ENCODE measurements at places on chromosomes 4 and X.
A peak's percentile ranks its signal among the peaks of the same experiment; 100 is the strongest.

- DNase-seq = no peak
Observed at GRCh38 chr4:154593868-154594267, 3.3 kb upstream of the FGA start.

GRCh38 chr4:101025755-101026154 is 321.6 kb downstream of the PPP3CA start:
- DNase-seq = no peak

- no peak for DNase-seq
Observed at GRCh38 chr4:77917601-77918000, 55.0 kb downstream of the MRPL1 start.

- DNase-seq = no peak
Observed at GRCh38 chr4:139933104-139933503, 220.9 kb downstream of the MAML3 start.

- DNase-seq = no peak
Observed at GRCh38 chrX:7021991-7022390, 125.5 kb upstream of the STS start.

DNA sequence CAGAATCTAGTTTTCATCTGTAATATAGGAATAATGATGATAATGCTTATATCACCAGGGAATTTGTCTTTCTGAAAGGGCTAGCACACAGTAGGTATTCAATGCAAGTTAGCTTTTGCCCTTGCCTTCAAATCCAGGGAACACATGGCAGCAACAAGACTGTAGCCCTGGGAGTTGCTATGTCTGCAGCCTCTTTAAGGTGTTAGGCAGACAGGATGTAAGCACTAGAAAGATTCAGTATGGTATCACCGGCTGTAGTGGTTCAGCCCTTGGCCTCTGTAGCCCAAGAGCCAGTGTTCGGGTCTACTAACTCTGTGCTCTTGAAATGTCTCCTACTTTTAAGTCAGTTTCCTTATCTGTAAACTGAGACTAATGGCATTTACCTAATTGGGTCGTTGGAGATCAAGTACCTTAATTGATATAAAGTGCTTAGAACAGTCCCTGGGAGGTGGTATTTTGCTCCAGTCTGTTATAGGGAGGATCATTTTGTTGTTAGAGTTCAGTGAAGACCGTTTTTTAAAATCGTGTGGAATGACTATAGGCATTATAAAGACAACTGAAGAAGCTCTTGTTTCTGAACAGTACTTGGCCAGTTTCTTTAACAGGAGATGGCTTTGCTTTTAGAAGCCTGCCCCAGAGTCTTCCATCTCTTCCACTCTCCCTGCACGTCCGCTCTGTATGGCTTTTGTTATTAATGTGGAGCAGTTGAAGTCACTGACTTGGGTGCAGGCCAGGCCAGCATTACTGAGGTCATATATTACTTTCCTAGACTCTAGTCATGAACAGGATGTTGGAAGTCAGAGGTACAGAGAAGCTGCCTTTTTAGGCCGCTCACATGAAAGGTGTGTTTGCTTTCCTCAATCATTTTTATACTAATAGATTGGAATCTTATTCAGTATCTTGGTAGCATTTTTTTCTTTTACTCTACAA is 44.8 kb downstream of the GAB1 start:
- peak; percentile 72 for DNase-seq

DNA sequence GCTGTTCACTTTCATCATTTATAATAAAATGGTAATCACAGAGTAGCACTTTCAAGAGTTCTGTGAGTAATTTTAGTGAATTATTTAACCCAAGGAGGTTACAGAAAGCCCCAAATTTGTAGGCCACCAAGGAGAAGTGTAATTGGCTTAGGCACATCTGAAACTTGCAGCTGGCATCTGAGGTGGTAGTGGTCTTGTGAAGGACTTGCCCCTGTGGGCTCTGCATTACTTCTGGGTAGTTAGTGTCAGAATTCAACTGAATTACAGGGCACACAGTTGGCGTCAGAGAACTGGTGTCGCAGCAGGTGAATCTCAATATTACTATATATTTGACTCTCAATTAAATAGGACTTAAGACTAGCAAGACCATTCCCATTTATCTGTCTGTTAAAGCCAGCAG is 36.9 kb downstream of the GPR174 start:
- no peak for DNase-seq

DNA sequence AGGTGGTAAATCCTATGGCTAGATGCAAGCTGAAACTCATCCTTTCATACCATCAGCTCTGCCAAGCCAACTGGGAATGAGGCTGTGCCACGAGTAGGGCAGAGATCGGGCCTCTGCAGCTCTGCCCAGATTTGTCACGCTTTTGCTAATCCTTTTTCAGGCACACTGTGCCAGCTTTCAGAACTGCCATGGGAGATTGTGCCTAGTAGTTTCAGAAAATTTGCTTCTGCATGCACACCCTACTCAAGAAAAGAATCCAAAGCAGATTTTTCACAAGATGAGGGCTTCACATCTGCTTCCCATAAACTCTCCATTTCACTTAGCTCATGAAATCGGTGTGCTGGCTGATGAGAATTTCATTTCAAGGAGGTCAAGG is 3.3 kb upstream of the ADH7 start:
- peak; percentile 20 for DNase-seq

DNA sequence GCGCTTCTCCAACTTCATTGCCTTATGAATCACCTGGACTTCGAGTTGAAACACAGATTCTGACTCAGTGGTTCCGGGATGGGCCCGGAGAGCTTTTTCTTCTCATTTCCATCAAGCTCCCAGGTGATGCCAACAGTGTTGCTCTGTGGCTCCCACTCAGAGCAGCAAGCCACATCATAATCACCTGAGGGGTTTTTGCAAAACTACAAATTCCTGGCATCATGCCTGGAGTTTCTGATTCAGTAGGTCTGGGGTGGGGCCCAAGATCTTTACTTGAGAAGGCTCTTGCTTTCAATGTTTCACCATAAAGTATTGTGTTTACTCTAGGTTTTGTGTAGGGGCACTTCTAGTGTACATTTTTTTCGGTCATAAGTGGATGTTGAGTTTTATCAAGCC is 7.0 kb downstream of the MTM1 start:
- DNase-seq = no peak
